Activated naive CD4-positive, alpha-beta T cell (primary cell): ENCODE measurements at places on chromosomes 6 and 20.

DNA sequence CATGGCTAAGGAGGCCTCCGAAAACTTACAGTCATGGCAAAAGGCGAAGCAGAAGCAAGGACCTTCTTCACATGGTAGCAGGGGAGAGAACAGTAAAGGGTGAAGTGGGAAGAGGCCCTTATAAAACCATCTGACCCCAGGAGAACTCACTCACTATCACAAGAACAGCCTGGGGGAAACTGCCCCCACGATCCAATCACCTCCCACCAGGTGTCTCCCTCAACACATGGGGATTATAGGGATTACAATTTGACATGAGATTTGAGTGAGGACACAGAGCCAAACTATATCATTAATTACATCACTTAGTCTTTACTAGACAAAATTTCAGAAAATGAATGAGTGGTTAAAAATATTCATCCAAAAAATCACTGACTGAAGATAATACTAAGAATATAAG, 453.6 kb downstream of the COL12A1 start:
- DNase-seq: no peak

DNA sequence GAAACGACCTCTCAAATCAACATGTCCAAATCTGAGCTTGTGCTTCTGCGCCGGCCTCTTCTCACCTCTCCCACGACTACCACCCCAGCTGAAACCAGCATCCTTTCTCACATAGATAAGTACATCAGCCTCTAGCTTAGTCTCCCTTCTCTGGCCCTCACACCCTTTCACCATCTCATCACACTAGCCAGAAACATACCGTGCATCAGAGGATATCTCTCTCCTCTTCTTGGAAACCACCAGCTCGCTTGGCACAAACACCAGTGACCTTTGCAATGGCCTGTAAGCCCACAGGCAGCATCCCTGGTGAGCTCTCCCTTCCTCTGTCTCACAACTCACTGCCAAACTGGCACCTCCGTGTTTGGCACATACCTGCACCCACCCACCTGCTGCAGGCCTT, 291.8 kb downstream of the EYA4 start:
- no peak for DNase-seq

DNA sequence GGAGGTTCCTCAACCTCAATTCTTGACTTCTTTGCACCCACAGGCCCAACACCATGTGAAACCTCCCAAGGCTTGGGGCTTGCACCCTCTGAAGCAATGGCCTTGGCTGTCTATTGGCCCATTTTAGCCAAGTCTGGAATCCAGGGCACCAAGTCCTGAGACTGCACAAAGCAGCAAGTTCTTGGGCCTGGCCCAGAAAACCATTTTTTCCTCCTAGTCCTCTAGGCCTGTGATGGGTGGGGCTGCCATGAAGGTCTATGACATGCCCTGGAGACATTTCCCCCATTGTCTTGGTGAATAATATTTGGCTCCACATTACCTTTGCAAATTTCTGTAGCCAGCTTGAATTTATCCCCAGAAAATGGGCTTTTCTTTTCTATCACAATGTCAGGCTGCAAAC, 849.6 kb upstream of the MANEA start:
- DNase-seq: no peak

GRCh38 chr6:19538096-19538495, 299.1 kb upstream of the ID4 start:
- DNase-seq: no peak

- no peak for DNase-seq
Observed at GRCh38 chr6:117456250-117456649, 26.2 kb upstream of the DCBLD1 start.

GRCh38 chr6:35496841-35497570, at the start of gene TEAD3:
Gene TEAD3 (minus strand): TSS chr6:35497079.
- DNase-seq: peak; percentile 37

GRCh38 chr6:72238900-72239299, 352.6 kb downstream of the RIMS1 start:
- DNase-seq: no peak

GRCh38 chr6:168905451-168906090, 348.1 kb downstream of the THBS2 start:
- DNase-seq: no peak

DNA sequence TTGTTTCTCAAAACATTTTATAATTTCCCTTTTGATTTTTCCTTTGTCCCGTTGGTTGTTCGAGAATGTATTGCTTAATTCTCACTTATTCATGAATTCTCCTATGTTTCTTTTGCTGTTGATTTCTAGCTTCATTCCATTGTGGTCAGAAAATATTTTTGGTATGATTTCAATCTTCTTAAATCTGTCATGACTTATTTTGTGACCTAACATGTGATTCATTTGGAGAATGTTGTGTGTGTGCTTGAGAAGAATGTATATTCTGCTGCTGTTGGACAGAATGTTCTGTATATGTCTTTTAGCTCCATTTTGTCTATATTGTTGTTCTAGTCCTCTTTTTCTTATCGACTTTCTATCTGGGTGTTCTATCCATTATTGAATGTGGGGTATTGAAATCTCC, 286.2 kb upstream of the RNF217 start:
- no peak for DNase-seq

DNA sequence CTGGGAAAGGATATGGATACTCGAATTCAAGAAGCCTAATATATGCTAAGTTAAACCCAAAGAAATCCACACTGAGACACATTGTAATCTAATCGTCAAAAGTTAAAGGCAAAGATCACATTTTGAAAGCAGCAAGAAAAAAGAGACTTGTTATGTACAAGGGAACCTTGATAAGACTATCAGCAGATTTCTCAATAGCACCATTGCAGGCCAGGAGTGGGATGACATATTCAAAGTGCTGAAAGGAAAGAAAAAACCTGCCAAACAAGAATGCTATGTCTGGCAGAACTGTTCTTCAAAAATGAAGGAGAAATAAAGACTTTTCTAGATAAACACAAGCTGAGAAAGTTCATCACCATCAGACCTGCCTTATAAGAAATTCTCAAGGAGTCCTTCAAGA, 75.2 kb downstream of the COL21A1 start:
- DNase-seq: no peak

DNA sequence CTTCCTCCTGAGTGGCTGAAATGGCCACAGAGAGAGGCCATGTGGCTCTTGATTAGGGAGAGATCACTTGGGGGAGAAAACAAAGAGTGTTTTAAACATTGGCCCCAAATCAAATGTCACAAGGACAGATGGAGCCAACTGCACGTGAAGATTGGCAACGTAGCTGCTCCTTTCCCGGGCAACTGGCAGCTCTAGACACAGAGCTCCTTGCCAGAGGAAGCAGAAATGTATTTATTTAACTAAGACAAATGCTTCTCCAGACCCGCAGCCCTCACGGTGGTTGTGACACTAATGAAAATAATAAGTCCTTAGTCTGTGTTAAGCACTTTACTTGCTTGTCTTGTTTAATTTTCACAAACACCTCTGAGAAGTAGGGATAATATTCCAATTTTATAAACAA, 49.6 kb upstream of the DSN1 start:
- no peak for DNase-seq

- no peak for DNase-seq
Observed at GRCh38 chr6:90148867-90149266, 147.8 kb downstream of the BACH2 start.

DNA sequence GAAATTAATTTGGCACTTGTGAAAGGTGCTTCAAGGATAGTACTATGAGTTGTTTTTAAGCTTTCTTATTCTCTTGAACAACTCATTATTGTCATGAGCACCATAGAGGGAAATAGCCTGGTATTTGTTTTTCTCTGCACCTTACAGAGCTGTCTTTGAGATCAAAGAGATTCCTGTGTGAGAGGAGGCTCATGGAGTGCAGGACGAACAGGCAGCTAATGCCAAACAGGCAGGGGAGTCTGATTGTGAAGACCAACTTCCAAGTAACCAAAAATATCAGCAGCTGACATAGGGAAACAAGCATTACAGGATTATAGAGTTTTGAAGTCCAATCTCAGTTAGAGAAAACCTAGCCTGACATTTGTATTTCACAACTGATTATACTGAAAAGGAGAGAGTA, 110.6 kb upstream of the TENT5A start:
- no peak for DNase-seq

DNA sequence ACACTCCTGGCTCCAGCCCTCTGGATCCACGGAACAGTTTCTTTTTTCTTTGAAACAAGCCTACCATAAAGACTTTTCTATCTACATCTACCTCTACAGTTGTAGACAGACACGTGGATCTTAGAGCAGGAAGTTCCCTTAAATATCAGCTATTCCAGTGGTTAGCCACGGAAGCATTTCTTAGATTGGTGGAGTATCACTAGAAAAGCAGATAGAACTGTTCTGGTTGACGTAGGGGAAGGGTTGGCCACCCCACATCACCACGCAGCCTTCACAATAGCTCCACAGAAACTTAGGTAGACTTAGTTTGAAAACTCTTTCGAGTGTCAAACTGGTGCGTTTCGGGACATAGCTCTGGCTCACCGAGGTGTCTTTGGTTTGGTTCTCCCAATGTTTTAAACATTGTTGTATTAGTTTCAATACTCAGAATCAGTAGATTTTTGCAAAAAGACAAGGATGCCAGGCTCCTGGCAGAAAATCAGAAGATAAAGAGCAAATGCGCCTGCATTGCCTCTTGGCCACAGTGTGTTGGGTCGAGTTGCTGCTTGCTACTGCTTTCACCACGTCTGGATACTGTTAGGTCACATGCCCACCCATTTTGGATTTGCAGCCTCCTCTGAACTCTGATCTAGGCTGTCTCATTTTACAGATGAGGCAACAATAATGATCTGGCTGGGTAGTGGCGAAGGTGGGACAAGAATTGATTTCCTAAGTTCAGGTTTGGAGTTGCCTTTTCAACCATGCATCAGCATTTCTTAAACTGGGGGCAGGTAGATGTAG, 71.5 kb upstream of the DTNBP1 start:
- no peak for DNase-seq

DNA sequence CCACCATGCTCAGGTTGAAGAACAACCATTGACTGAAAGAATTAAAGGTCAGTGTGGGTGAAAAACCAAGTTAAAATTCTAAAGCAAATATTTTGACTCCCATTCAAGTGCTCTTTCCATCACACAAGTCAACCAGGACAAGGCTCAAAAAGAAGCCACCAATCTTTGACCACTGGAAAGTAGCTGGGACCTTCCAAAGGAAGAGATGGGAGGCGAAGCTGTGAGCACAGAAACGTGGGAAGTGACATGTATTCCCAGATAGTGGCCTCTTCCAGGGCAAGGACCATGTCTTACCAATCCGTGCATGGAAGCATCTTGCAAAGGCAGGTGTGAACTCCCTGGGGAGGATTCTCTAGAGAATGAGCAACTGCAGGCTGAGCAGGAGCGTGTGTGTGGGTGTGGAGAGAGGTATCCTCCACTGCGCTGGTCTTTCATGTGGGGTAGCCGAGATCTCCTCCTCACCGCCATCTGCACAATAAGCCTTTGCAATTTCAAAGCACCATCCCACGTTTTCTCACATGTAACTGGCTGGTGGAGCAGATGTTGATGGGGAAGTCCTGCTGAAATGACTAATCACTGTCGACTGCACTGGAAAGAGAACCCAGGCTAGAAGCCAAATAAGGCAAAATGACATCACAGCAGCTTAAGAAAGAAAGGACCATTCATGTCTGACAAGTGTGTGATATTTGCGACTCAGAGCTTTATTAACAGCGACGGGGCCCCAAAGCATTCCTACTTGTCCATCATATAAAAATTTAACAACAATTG, 189.4 kb upstream of the RREB1 start:
- DNase-seq: peak; percentile 15

GRCh38 chr20:35237486-35237885, 11.0 kb downstream of the MMP24 start:
- no peak for DNase-seq

DNA sequence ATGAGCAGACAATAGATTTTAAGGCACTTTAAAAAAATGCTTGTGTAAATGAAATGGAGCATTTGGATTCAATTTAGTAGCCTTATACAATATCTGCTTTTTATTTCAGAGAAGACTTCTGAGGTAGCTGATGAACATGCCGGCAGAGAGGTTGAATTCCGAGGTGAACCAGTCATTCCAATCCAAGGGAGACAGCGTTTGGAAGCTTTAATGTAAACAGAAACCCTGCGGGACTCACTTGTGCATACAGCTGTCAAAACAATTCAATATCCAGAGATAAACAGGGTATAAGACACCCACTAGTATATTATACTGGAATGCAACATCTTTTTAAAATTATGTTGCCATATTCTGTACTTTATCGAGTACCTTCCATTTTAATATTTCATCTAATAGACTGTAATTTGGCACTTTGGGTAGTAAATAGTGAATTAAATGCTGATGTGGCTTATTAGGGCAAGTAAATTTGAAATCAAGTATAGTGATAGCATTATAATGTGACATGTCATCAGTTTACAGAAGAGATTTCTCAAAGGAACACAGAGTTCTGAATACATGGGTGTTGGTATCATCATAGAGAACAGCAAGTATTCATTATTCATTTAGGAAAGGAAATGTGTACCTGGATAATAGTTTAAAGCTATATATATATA, 347.7 kb downstream of the PRKN start:
- no peak for DNase-seq

GRCh38 chr6:101114703-101115102, 233.6 kb upstream of the ASCC3 start:
- no peak for DNase-seq

- no peak for DNase-seq
Observed at GRCh38 chr6:75090576-75090975, 115.3 kb downstream of the COL12A1 start.

- DNase-seq: no peak
Observed at GRCh38 chr20:12573442-12573841, 435.3 kb upstream of the SPTLC3 start.

DNA sequence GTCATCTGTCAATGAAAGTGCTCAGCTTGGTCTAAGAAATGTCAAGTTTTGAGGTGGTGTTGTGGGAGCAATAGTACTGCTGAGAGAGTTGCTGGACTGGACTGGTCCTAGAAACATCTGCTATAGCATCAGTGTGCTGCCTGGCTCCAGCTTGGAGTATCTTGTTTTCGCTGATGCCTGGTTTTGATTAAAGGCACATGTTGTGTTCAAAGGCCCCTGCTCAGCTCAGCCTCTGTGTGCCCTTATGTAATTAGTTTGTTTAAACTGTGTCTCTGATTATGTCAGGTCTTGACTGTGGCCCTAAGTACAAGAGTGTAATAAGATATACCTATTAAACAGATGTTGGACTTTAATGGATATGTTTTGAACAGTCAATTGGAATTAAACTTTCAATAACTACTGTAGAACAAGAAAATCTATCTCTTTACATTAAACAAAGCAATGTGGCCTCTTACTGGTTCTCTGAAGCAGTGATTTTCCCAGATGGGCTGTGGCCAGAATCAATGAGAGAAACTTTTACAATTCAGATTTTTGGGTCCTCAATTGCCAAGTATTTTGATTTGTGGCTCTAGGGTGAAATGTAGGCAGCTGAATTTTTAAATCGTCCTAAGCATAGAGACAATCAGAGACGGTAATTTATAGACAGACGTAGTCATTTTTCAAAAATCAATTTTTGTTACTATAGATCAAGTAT, 668.2 kb downstream of the DHX35 start:
- DNase-seq: no peak

- peak; percentile 70 for DNase-seq
Observed at GRCh38 chr6:446418-447366, 55.1 kb downstream of the IRF4 start.
